IPS DF 6.9 (cell line): ENCODE measurements at places on chromosomes 7 and 10.

- peak; percentile 29 for DNase-seq
Observed at GRCh38 chr10:11587722-11588259, 23.7 kb downstream of the USP6NL start.

- no peak for DNase-seq
Observed at GRCh38 chr7:111568419-111568818, 6.1 kb upstream of the IMMP2L start.

DNA sequence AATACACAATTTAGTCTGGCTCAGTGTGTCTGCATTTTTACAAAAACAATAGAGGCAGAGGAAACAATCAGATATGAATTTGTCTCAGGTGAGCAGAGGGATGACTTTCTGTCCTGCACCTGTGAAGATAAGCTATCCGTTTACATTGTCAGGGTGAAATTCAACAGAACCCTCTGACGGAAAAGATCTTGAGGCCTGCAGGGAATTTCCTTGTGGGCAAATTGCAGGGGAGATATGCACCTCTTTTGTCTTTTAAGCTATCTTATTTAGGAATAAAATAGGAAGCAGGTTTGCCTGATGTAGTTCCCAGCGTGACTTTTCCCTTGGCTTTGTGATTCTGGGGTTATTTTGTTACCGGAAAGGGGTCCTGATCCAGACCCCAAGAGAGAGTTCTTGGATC is 325.1 kb downstream of the GALNT17 start:
- no peak for DNase-seq

DNA sequence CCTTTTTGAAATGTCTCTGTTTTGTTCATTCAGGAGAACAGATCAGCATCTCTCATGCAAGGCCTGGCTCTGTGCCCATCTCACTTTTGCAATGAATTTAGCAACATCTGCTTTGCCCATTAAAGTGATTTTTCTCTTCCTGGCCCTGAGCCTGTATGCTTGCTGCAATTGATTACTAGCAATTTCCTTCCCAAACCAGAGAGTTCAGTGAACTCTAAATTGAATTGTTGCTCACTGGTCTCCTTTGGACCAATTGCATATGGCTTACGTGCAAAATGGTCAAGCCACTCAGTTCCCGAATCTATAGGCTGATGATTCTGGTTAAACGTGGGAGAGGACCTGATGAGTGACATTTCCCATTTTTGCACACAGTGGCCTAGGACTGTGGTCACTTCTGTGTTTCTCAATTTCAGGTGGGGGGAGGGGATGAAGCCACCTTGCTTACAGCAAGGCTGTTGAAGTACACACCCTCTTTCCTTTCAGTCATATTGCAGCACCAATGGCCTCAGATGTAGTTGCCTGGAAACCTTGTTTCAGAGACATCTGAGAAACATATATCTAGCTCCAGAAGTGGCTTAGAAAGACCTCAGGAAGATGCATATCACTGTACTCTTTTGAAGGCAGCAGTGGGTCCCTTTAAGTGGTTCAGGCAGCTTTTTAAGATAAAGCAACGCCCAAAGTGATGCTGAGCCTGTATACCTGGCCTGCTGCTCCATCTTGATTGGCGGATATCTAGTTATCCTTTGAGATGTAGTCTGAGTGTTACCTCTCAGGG is 201.4 kb downstream of the PTEN start:
- no peak for DNase-seq

GRCh38 chr10:45294681-45295080 is 20.7 kb downstream of the OR13A1 start:
- DNase-seq, result no peak

DNA sequence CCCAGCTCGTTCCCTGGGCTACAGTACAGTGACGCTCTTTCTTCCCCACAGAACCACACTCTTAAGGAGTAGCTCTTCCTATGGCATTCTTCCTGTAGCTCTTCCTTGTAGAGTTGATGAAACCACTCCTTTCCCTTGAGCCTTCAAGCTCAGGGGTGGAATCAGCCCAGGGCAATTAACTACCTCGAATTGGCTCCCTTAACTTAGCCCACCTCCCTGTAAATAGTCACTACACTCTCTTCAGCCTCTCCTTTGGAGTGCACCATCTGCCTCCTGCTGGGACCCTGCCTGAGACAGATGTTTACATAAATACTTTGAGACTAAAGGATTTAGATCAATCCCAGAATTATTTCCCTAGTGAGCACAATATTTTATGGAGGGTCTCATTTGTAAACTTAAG is 537.8 kb upstream of the AUTS2 start:
- DNase-seq, result no peak

DNA sequence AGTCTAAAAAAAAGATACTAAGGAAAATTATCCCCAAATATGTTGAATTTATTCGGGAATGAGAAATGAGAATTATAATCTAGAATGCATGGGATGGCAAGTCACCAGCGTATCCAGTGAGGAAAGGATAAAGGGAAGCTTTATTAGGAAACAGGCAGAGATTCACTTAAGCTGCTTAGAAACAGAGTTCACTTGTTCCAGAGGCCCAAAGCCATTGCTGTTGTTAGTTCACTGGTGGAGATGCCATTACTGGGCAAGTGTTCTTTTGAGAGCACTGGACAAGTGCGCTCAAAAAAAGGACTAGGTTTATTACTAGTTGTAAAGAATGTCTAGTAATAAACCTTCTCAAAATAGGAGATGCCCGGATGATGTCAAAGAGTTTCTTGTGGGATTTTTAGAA is 51.2 kb downstream of the MICU1 start:
- no peak for DNase-seq

DNA sequence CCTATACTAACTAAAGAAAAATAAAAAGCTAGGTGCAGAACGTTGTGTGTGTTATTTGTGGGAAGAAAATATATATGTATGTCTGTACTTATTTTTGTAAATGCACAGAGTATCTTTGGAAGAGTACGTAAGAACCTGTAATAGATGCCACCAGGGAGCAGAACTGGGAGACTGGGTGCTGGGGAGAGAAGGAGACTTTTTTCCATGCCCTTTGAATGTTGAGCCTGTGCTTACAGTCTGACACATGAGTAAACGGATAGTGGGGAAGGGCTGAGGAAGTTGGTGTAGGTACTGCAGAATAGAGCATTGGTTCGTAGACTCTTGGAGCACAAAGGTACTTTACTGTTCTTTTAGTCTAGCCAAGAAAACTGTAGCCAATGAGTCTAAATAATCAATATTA is 1.3 kb upstream of the SCRN1 start:
- no peak for DNase-seq

- DNase-seq, result no peak
Observed at GRCh38 chr7:38870147-38870546, 38.8 kb downstream of the VPS41 start.

DNA sequence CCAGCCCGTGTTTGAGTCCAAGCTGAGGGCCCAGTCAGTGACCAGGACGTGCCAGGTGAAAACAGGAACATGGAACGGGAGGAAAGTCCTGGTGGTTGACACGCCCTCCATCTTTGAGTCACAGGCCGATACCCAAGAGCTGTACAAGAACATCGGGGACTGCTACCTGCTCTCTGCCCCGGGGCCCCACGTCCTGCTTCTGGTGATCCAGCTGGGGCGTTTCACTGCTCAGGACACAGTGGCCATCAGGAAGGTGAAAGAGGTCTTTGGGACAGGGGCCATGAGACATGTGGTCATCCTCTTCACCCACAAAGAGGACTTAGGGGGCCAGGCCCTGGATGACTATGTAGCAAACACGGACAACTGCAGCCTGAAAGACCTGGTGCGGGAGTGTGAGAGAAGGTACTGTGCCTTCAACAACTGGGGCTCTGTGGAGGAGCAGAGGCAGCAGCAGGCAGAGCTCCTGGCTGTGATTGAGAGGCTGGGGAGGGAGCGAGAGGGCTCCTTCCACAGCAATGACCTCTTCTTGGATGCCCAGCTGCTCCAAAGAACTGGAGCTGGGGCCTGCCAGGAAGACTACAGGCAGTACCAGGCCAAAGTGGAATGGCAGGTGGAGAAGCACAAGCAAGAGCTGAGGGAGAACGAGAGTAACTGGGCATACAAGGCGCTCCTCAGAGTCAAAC is 5.2 kb downstream of the GIMAP5 start:
- no peak for DNase-seq

DNA sequence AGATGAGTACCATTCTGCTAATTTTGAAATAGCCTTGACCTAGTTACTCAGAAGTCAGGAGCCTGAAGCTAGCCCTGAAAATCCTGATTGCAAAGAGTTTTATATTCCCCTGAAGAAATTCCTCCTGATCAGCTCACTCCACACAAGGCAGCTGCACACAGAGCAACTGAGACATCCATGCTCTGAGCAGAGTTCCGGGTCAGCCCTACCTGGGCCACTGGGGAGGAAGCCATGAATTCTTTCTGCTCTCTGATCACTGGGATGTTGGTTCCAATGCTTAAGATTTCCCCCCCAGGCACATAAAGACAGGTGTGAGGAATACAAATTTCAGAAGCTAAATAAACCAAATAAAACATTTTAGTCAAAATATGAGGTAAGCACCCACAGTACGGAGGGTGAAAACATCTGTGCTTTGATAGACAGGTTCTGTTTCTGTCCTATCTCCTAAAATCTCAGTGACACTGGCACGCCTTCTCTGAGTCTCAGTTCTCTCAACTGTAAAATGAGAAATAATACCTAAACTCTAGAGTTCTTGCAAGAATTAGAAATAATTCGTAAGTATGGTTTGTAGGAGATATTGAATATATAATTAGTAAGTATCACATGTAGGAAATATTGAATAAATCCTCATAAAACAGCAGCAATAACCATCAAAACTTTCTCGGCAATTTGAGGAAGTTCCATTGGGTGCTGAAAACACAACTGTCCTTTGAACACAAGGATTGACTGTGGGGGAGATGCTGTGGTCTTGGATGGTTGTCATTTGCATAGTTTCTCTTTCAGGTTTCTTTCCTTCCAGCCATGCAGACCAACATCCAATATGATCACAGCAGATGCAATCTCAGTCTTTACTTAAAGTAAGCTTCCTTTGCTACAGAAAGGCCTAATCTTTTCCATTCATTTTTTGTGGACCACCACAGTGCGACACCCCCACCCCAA is 133.0 kb upstream of the TNS3 start:
- no peak for DNase-seq

- no peak for DNase-seq
Observed at GRCh38 chr10:116974456-116975005, 30.5 kb downstream of the SHTN1 start.

- DNase-seq, result no peak
Observed at GRCh38 chr10:99370993-99371392, 41.8 kb downstream of the CNNM1 start.

DNA sequence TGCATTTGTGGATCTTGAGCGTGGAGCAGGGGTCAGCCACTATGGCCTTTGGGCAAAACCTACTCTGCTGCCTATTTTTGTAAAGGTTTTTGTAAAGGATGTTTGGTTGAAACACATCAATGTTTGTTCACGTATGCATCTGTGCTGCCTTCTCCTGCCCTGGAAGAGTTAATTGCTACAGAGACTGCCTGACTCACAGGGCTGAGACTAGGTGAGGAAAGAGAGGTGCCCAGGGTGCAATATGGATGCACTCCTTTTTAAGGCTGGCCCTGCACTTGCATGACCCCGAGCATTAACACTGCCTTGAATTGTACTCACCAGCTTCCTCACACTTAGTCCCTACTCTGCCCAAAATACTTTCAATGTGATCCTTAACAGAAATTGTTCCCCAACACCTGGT is 20.9 kb upstream of the NAMPT start:
- DNase-seq, result no peak

- DNase-seq, result no peak
Observed at GRCh38 chr10:4170633-4171314, 385.8 kb upstream of the KLF6 start.

DNA sequence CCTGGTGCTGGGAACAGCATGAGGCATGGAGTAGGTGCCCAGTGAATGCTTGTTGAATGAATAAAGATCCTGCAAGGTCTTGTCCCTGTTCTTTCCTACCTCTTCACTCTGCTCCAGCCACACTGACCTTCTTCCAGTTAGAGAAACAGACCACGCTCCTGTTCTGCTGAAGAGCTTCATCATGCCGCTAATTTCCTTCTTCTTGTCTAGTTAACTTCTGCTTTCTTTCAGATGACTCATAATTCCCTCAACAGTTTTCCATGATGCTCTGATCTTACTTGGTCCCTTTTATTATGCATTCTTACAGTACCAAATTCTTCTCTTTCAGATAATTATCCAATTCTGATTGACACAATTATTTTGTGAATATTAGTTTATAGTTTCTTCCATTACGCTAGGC is 59.5 kb upstream of the C1QL3 start:
- DNase-seq, result no peak

DNA sequence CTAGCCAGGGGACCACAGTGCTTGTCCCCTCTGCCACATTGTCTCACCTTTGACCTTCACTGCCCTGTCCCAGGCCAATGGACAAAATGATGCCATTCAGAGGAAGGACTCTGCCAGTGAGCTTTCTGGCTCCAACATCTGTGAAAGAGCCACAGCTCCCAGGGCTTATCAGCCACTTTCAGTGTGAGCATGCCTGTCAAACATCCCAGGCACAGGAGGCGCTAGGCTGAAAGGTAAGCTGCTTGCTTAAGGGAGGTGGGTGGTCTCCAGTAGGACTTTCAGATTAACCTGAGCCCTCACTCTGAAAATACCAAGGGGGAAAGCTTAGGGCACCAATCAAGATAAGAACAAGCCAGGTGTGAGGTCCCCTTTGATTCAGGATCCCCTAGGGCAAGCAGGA is 59.8 kb upstream of the GDF10 start:
- no peak for DNase-seq

GRCh38 chr7:105617280-105618015 is 36.2 kb upstream of the EFCAB10 start:
- DNase-seq, result no peak

DNA sequence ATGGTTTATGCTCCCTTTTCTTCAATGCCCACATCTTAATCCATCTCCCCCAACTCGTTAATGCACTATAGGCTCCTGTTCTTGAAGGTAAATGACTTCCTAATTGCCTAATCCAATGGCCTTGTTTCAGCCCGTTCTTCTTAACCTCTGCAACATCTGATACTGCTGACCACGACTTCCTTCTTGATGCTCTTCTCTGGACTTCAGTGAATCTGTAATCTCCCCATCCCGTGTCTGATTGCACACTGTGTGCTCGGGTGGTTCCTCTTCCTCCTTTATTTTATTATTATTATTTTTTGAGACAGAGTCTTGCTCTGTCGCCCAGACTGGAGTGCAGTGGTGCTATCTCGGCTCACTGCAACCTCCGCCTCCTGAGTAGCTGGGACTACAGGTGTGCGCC is 58.9 kb downstream of the HIPK2 start:
- no peak for DNase-seq

DNA sequence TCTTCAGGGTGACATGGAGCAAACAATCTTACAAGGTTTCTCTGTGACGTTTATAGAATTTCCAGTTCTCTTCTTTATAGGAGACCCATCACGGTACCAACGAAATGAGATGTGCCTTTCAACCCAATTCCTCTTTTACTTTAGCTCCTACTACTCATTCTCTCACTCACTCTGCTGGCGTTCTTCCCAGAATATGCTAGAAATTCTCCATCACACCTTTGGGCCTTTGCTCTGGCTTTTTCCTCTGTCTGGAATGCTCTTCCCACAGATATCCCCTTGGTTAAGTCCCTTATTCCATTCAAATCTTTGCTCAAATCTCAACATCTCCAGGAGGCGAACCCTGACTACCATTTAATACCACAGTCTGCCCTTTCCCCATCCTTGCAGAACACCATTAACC is 39.0 kb downstream of the SEMA3C start:
- DNase-seq, result no peak
